Renal pelvis (tissue), 12 donors: ENCODE measurements at places on chromosomes 16 and 17. TPM values are rescaled to one million over a fixed set of nuclear protein-coding genes. Genes with fewer than 3 reads are reported as not detected.
A peak's percentile ranks its signal among the peaks of the same experiment; 100 is the strongest.

NPIPA5 gene
- 2.1 TPM for polyA plus RNA-seq

CDH13 gene
- polyA plus RNA-seq, result 10.3 TPM

CMTM1 gene
- 8.2 TPM for polyA plus RNA-seq

DNA sequence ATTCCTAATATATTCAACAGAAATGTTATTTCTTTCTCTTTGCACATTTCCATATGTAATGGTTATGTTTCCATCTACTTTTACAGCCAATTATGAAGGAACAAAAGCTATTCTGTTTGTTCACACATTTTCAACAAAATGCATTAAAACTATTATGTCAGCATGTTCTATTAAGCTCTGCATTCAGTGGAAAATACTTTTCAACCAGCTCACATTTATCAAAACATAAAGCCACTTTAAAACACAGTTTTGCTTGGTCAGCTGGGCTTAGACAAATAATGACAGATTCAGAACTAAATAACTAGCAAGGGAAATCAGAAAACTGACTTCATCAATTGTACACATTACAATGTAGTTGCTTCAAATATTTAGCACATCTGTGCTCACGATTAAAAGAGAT lies 6.9 kb downstream of the SALL1 start:
- DNase-seq, result no peak

- no peak for DNase-seq
These were observed 66.3 kb upstream of the GSE1 start for GRCh38 chr16:85546585-85547447.

DNA sequence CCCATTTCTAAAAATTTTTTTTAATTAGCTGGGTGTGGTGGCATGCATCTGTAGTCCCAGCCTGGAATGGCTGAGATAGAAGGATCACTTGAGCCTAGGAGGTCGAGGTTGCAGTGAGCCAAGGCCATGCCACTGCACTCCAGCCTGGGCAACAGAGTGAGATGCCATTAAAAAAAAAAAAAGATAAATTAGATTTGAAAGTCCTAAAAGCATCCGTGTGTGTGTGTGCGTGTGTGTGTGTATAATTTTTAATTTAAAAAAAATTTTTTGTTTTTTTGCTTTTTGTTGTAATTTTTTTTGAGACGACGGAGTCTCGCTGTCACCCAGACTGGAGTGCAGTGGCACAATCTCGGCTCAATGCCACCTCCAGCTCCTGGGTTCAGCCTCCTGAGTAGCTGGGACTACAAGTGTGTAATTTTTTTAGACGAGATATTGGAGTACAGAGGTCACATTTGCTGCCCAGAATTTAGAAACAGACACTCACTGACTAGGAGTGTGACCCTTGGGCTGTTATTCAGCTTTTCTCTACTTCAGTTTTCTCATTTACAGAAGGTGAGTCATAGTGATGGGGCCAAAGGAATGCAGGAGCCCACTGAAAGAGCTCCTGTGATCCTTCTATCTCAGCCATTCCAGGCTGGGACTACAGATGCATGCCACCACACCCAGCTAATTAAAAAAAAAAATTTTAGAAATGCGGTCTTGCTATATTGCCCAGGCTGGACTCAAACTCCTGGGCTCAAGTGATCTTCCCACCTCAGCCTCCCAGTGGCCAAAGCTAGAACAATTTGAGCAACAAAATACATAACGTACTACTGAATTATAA lies 25.5 kb upstream of the TBX4 start:
- DNase-seq, result no peak

PMP22 gene
- 56.1 TPM for polyA plus RNA-seq

DNA sequence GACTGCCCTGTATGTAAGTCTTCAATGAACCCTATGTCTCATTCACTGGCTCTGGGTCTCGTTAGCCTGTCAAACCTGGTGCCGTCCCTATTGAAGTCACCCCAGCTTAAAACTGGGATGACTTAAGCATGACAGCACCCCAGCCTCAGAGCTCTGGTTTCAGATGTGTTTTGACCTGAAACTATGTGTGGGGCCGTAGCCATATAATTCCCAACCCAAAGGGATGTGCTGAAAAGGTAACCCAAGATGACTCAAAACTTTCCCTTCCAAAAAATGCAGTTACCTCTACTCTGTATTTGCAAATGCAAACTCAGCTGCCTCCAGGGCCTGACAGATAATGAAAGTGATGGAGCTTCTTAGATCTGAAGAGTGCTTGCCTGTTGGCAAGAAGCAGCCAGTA lies 478.3 kb upstream of the ERCC4 start:
- no peak for DNase-seq

DNA sequence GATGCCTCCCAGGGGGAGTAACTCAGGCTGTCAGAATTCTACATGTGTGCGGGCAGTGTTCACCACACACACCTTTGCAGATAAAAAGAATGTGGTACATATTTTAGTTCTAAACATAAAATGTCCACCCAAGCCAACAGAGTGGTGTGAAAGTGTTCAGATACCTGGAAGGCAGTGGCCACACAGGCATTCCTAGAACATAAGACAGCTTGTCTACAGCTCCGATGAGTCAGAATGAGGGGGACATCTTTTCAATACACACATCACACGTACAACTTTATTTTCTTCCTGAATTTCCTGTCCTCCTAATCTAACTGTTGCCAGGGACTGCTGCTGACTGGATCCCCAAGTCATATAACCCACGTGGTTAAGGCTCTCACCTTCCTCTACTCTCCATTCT lies 142.3 kb downstream of the ZFHX3 start:
- no peak for DNase-seq

SNAI3 gene
- polyA plus RNA-seq, result 0.87 TPM

GRCh38 chr17:65433592-65433991 lies 127.9 kb downstream of the AXIN2 start:
- no peak for DNase-seq

DNA sequence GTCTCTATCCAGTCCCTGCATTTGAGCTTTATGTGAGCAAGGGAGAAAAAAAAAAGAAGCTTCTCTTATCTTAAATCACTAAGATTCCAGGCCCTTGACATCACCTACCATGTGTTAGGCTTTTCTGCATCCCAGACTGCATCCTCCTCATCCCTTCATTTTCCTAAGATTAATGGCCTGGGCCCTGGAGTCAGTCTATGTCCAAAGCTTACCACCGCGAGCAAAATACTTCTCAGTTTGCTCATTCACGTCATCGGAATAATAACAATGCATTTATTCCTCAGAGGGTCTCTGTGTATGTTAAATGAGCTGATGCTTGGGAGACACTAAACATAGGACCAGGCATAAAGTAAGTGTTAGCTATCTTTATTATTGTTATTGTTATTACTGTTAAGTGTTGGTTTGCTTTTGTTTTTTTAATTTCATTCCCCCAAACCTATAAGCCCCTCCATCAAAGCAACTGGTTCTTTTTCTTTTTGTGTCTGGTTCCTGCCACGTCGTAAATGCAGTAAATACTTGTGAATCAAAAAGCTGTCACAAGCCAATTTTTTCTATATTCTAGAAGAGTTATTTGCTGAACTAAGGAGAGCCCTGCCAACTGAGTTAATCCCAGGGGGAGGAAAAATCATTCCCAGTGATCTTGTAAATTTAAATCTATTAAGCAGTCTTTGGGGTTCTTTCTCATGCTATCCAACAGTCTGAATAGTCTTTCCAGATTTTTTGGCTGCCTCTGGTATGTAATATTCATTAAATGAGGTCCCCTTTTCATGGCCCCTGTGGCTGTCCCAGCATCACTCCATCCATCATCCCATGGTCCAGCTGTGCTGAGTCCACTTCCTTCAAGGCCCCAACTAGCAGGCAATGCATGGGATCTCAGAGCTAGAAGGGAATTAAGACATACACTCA lies 46.5 kb downstream of the VAT1L start:
- DNase-seq, result peak; percentile 59

DNA sequence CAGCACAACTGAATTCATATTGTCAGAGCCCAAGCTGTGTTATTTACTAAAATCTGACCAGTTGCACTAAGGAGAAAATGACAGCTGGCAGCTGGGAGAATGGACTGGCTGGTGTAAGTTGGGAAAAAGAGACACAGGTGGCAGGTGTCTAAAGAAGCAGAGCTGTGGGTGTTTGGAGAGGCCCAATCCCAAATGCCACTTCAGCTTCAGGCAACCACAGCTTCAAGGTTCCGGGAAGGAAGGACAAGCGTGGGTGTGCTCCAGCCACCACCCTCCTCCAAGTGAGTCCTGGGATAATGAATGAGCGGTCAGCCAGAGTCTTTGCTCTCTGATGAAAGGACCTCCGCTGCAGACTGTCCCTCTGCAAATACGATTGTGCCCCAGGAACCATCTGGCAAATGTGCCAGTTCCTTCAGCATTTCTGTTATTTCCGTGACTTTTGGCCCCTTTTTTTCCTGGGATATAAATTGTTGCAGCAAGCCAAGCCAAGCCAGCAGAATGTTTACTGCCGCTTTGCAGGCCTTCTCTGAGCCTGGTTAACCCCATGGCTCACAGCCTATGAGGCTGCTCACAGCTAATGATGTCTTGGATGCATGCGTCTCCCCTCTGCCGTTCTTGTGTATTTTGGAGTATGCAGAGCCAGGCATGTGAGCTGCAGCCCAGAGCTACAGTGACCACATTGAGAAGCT lies 9.5 kb upstream of the RHBDL3 start:
- no peak for DNase-seq

GRCh38 chr17:41592601-41593305 lies 6.1 kb upstream of the KRT14 start:
- DNase-seq, result no peak

GRCh38 chr17:27598337-27599050 lies 32.5 kb upstream of the LGALS9 start:
- DNase-seq, result no peak

SRCIN1 gene
- polyA plus RNA-seq, result 6.7 TPM

TSPAN10 gene
- polyA plus RNA-seq, result 7.0 TPM

GRCh38 chr17:14460516-14461226 lies 159.8 kb downstream of the HS3ST3B1 start:
- DNase-seq, result no peak

- no peak for DNase-seq
These were observed 80.6 kb upstream of the CDH11 start for GRCh38 chr16:65202461-65202860.

CES2 gene
- 45.3 TPM for polyA plus RNA-seq

DNA sequence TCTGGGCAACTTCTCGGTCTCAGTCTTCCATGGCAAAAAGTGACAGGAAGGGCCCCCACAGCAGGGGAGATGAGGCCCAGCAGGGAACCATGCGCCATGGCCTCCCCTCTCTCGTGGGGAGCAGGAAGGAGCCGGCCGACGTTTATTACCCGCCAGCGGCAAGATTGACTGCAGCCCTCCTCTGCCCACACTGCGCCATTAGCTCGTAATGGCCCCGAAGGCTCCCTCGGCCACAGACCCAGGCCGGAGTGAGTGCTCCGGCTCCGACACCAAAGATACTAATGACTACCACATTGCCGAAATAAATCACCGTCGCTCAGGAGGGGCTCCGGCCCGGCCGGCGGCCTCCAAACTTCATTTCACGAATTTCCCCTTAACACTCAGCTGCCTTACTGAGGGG lies 226.9 kb downstream of the C16orf78 start:
- DNase-seq, result no peak

DNA sequence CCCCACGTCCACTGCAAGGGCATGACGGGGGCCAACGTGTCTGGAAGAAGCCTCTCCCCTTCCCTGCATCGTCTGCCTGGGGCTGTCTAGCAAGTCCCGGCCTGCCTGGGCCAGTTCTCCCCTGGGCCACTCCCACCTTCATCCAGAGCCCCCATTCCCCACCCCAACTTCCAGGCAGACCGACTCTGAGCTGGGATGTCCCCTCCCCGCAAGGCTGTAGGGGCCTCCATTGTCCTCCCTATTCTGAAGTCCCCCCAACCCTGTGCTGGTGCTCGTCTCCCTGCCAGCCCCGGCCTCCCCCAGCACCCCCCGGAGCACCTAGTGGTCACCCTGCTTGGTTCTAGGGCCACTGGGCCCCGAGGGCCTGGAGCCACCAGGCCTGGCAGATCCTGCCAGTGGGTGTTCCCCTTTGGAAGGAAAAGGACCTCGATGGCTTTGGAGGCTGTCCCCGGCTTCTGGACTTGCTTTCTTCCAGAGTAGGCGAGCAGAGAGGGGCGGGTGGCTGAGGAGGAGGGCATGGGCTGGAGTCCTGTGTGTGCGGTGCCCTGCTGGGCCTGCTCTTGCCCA lies 4.8 kb downstream of the GLIS2 start:
- no peak for DNase-seq

- no peak for DNase-seq
These were observed 49.9 kb upstream of the ELAC2 start for GRCh38 chr17:13067629-13068303.

DNA sequence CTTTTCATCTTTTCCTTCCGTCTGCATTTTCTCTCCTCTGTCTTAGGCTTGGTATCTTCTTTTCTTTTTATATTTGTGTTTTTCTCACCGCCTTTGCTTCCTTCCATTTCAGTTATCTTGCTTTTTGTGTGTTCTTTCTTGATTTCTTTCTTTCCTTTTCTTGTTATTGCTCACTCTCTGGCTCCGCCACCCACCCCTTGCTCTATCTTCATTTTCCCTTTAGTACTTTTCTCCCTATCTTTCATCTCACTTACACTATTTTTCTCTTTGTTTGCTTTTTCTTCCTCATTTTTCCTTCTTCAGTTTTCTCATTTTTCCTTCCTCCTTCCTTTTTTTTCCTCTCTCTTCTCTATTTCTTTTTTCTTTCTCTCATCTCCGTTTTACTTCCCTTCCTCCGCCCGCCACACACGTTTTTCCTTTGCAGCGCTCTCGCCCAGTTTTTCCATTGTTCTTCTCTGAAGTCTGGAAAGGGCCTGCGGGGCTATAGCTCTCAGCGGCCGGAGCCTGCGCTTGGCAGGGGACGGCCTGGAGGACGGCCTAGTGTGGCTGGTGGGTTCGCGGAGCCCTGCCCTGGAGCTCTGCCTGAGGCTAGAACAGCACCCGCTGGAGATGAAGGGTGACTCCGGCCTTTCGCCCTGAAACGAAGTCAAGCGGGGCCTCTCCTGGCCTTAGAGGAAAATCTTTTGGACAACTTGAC lies 5.2 kb upstream of the HOXB13 start:
- no peak for DNase-seq

DNA sequence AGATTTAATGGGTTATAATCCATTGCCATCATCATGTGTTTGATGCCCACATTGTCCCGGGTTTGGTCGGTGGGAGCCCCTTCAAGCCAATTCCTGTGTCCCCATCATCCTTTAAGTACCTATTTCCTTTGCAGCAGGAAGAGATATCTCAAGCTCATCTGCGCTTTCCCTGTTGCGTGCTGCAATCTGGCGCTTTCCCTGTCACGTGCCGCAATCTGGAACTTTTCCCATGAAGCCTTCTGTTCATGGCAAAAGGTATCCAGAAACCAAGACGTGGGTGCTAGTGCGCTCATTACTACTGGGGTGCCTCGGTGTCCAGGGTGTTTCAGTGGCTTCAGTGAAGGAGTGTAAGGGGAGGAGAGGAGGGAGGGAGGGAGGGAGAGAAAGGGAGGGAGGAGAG lies 174.6 kb upstream of the ZNF469 start:
- DNase-seq, result no peak
